Right cardiac atrium (tissue), 5 donors: ENCODE measurements at places on chromosomes 2 and 18. TPM values are rescaled to one million over a fixed set of nuclear protein-coding genes. Genes with fewer than 3 reads are reported as not detected.

The C2orf66 gene
- total RNA-seq, result not detected

The NEUROD1 gene
- total RNA-seq, result not detected

GRCh38 chr2:223604231-223604630 is 2.1 kb upstream of the SCG2 start:
- DNase-seq, result no peak

DNA sequence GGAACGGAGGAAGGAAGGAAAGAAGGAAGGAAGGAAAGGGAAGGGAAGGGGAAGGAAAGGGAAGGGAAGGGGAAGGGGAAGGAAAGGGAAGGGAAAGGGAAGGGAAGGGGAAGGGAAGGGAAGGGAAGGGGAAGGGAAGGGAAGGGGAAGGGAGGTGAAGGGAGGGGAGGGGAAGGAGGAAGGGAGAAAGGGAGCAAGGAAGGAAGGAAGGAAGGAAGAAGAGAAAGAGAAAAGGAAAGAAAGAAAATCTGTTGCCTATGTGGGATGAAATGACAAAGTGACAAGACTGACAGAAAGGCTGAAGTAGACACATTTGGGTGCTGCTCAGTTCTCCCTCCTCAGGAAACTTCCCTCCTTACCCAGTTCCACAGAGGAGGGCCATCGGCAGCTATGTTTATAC is 46.3 kb upstream of the GORASP2 start:
- DNase-seq, result no peak

The LINC00305 gene
- not detected for total RNA-seq

GRCh38 chr2:171410624-171411023 is 23.2 kb downstream of the METTL8 start:
- DNase-seq, result no peak

DNA sequence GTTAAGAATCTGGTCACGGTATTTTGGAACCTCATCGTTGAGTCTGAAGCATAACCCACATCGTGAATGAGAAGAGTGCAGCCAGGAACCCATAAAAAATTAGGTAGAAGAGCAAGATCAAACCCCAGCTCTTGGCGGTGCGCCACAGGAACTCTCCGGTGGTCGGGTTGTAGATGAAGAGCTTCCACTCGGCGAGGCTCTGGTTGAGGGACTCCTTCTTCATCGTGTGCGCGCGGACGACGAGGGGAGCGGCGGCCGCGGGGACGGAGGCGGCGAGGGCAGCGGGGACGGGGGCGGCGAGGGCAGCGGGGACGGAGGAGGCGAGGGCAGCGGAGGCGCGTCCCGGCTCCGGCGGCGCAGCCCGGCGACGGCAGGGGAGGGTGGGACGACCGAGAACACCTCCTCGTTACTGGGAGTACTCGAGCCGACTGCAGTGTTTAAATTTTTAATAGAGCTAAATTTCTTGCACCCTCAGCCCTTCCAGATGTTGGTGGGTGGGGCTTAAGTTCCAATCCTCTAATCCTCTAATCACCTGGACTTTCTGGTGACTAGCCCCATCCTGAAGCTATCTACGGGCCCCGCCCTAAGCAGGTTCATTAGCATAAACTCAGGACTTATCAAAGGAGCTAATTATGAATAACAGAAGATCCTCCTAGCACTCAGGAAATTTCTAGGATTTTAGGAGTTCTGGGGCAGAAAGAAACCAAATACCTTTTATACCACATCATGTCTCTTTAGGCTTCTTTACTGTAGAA is 20.4 kb upstream of the PAPOLG start:
- no peak for DNase-seq

The UCN gene
- total RNA-seq, result 1.7 TPM

- DNase-seq, result no peak
Measured at GRCh38 chr18:32301361-32301760, 111.5 kb downstream of the MEP1B start.

The ZC3H8 gene
- total RNA-seq, result 11.1 TPM

DNA sequence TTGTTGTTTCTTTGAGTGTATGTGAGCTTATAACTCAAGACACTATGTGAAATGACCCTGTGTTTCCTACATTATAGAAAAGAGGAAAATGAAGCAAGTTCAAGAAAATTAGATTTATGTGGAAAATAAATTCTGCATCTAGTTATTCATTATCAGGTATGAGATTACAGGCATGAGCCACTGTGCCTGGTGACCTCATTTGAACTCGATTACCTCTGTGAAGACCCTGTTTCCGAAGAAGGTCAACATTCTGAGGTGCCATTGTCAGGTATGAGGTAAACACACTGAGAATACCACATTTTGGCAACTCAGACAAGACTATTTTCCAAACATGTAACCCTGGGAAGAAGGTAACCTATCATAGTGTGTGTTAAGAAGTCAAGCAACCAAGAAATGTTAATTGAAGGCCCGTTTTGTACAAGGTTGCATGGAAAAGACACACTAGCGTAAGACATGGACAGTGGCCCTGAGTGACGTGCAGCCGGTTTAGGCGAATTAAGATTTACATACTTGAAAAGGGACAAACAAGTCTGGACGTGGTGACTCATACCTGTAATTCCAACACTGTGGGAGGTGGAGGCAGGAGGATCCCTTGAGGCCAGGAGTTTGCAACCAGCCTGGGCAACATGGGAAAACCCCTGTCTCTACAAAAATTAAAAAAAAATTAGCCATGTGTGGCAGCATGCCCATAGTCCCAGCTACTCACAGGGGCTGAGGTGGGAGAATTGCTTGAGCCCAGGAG is 186.6 kb downstream of the NEDD4L start:
- DNase-seq, result no peak

The IL1F10 gene
- total RNA-seq, result not detected

GRCh38 chr2:176914371-176914770 is 298.2 kb upstream of the HNRNPA3 start:
- no peak for DNase-seq

GRCh38 chr2:109226128-109226527 is 97.1 kb downstream of the SH3RF3 start:
- no peak for DNase-seq

The GKN2 gene
- total RNA-seq, result not detected

GRCh38 chr2:43305517-43305916 is 79.1 kb upstream of the ZFP36L2 start:
- DNase-seq, result peak; percentile 63

The LOXHD1 gene
- total RNA-seq, result 0.31 TPM

DNA sequence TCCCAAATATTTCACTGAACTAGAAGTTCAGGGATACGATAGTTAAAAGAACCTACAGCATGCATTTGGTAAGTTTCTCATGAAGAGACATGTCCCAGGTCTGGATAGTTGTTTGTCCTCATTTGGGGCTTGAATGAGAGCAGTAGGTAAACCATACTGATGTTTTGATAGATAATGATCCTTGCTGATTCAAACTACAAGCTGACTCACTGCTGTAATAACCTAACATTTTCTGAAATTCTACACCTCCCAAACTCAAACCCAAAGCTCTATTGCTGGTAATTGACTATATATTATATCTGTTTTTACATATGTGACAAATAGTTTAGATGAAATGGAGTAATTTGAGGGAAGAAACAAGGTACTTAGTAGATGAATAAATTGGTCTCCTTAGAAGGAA is 154.1 kb upstream of the BOD1L2 start:
- no peak for DNase-seq

GRCh38 chr2:214311931-214312749 is 98.7 kb upstream of the VWC2L start:
- no peak for DNase-seq

DNA sequence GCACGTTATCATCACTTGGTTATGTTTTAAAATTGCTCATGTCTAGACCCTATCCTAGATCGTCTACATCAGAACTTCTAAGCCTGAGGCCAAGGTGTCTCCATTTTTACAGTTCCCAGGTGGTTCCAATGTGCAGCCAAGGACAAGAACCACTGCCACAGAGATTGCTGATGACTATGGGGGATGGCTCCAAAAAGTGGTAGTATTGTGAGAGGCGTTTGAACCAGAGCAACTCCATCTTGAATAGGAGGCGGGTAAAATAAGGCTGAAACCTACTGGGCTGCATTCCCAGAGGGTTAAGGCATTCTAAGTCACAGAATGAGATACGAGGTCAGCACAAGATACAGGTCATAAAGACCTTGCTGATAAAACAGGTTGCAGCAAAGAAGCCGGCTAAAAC is 212.6 kb upstream of the FBXO11 start:
- DNase-seq, result no peak

DNA sequence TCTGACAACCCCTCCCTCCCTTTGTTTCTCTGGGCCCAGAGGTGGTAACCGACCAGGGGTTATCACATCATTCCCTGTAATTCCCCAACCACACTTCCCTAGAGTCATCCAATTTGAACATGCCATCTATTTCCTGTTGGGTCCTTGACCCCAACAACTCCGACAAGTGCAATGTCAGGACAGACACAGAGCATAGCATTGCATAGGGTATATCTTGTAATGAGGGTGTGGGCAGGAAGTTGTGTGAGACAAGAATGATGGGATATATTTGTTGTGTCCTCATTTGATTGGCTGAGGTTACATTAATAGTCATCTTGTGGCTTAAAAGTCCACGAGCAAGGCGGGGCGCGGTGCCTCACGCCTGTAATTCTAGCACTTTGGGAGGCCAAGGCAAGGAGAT is 33.4 kb upstream of the CNOT11 start:
- DNase-seq, result no peak

The PSTPIP2 gene
- 4.0 TPM for total RNA-seq

DNA sequence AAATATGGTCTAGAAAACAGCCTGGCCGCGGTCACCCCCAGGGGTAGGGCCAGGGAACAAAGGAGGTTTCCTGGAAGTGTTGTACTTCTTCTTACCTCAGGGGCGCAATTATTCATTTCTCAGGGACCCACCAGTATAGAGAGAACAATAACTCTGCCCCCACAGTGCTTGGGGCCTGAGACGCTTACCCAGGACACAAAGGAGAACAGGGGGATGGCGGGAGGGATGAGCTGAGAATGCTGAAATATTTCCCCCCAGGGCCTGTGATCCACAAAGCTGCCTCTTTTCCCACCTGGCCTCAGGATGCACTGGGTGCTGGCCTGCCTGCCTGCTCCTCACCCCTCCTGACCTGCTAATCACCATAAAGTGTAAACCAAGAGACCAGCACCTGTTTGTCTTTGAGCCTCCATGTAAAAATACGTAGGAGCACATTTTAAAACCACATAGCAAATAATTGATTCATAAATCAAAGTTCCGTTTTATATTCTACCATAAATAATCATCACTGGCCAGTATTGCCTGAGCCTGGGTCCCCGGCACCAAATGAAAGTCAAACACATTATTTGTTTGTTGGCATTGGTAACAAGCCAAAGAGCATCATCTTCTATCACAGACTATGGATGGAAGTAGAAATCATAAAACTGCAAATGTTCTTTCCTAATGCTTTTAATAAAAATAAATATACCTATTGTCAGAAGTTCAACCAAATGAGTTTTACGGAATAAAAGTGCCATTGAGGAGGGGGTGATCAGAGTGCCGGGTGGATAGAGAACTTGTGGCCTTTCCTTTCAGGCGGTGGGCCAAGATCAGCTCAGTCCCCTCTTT is 67.3 kb upstream of the RMDN2 start:
- no peak for DNase-seq

The TNS1 gene
- 559 TPM for total RNA-seq

- DNase-seq, result no peak
Measured at GRCh38 chr18:37889963-37890362, 324.4 kb upstream of the CELF4 start.

GRCh38 chr18:55868909-55869308 is 280.9 kb upstream of the TCF4 start:
- DNase-seq, result no peak

The CNDP1 gene
- not detected for total RNA-seq

The EMILIN2 gene
- total RNA-seq, result 8.4 TPM

GRCh38 chr2:106575955-106576354 is 88.8 kb downstream of the CD8B2 start:
- DNase-seq, result peak; percentile 73

The CNTNAP5 gene
- not detected for total RNA-seq

DNA sequence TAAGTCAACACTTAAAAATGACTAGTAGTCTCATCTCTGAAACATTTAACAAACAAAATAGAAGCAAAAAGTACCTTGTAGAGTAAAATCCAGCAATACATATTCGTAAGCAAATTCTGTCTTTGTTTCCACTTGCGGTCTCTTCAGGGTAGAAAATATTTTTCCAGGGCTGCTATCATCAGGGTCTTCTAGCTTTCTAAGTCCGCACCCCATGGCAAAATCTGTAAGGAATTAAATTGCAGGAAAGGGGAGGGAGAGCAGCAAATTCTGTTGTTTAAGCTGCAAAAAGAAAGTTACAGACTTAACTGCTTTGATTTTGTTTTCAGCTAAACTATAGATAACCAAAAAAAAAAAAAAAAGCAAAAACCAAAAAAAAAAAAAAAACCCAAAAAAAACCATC is at the start of gene RFTN2:
Gene RFTN2 (minus strand): TSS at position 342 of the 400 bp plus-strand sequence. CDS start 129 bp downstream, at position 213.
- DNase-seq, result no peak

GRCh38 chr2:197673106-197673505 is 2.3 kb downstream of the RFTN2 start:
- no peak for DNase-seq

DNA sequence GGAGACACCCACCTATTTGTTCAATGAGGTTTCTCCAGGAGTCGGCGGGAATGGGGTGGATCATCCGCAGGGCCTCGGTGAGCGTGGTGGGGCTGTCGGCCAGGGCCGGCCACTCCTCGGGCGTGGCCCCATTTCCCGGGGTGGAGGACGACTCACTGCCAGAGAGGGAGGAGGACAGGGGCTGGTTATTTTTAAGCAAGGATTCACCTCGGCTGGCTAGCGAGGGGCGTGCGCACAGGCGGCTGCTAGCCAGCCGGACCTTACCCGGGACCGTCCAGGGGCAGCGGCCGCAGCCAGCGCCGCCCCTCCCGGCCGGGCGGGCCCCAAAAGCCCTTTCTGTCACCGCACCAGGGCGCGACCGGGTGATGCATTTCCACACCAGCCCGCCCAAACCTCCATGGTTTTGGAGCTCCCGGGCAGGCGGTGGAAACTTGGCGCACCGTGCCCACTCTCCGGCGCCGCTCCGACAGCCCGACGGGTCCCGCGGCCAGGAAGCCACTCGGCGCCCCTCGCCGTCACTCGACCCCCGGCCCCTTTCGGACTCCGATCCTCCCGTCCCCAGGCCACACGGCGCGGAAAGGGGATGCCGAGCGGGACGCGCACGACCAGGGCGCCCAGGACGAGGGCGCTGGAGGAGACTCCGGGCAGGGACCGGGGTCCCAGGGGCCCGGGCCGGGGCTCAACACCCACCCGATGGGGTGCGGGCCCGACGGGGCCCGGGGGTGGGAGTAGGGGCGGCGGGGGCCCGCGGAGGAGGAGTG is 57.1 kb downstream of the SNORC start:
- peak; percentile 69 for DNase-seq

GRCh38 chr2:65293376-65293775 is 65.7 kb downstream of the ACTR2 start:
- no peak for DNase-seq
